ENCODE measurements at places on chromosomes 4 and X.

- ATAC-seq, result no peak
Observed at GRCh38 chr4:79177388-79177787, 148.5 kb downstream of the NAA11 start.

- peak; percentile 31 for ATAC-seq
Observed at GRCh38 chr4:113243312-113243711, 193.9 kb downstream of the ANK2 start.

- no peak for ATAC-seq
Observed at GRCh38 chrX:64338296-64338695, 57.0 kb downstream of the MTMR8 start.

DNA sequence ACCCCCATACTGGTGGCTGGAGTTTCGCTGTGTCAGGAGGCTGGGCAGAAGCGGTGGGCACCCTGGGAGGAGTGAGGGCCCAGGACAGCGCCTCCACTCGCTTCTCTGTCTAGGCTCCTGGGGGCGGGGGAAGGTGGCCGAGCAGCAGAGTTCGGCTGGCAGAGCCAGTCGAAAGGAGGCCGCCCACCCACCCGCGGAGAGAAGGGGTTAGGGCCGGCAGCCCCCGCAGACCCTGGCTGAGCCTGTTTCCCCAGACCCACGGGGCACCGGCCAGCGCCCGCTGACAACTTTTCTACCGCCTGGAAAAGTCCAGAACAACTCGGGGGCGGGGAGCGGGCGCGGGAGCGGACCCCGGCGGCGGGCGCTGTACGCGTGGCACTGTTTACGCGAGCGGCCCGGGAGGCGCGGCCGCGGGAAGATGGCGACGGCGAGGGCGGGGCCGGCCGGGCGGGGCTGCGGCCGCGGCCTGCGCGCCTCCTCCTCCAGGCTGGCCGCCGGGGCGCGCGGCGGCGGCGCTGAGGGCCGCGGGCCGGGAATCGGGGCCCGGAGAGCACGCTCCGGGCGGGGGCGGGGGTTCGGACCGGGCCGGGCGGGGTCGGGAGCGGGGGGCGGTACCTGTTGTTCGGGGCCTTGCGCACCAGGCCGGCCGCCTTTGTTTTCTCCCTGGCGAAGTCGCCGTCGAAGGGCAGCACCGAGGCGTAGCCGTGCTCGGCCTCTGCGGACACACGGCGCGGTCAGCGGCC is 628 bp downstream of the MXD4 start:
- peak; percentile 45 for ATAC-seq

DNA sequence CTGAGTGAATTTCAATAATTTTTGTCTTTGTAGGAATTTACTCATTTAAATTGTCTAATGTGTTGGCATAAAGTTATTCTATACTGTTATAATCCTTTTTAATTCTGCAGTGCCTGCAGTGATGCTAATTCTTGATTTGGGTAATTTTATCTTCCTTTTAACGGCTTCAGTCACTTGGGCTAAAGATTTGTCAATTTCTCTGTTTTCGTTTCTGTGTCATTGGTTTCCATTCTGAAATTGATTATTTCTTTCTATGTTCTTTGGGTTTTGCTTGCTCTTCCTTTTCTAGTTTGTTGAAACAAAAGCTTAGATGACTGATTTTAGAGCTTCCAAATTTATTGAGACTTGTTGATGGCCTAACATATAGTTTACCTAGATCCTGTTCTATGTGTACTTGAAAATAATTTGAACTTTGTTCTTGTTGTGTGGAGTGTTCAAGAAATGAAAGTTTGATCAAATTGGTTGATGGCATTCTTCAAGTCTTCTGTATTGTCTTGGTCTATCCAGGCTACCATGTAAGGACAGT is 89.4 kb downstream of the TNIP2 start:
- no peak for ATAC-seq

DNA sequence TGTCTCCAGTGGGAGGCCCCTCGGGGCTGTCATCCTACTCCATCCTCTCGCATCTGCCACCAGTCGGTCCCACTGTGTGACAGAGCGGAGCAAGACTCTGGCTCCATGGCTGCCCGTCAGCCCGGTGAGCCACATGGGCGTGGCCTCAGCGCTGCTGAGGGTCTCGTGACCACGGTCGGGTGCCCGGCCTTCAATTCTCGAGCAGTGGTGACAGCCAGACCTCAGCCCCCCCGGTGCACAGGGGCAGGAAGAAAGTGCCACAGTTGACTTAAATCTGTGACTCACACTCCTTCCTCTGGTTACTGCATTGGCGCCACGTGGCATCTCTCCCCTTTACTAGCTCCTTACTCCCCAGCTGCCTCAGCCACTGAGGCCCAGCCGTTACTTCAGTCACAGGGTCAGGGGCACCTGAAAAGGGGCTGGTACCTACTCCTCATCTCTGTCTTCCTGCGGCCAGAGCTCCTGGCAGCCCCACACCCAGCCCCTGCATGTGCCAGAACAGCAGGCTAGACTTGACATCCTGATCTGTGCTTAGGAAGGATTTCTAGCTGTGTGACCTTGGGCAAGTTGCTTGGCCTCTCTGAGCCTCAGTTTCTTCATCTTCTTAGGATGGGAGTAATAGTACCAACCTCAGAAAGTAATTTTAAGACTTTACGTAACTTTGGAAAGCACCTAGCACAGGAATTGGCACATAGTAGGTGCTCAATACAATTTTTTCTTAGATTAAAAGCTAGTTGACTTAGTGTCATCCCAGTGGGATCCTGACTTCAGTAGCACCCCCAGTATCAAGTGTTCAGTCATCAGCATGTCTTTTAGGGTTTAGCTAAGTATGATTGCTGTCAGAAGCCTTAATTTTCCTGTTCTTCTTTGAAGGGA is 66.1 kb downstream of the TNIP2 start:
- peak; percentile 95 for ATAC-seq

GRCh38 chr4:60743654-60744053 is 456.5 kb upstream of the ADGRL3 start:
- no peak for ATAC-seq

GRCh38 chr4:26388671-26389070 is 67.9 kb downstream of the RBPJ start:
- no peak for ATAC-seq

- ATAC-seq, result no peak
Observed at GRCh38 chrX:11064851-11065600, 46.1 kb upstream of the HCCS start.

DNA sequence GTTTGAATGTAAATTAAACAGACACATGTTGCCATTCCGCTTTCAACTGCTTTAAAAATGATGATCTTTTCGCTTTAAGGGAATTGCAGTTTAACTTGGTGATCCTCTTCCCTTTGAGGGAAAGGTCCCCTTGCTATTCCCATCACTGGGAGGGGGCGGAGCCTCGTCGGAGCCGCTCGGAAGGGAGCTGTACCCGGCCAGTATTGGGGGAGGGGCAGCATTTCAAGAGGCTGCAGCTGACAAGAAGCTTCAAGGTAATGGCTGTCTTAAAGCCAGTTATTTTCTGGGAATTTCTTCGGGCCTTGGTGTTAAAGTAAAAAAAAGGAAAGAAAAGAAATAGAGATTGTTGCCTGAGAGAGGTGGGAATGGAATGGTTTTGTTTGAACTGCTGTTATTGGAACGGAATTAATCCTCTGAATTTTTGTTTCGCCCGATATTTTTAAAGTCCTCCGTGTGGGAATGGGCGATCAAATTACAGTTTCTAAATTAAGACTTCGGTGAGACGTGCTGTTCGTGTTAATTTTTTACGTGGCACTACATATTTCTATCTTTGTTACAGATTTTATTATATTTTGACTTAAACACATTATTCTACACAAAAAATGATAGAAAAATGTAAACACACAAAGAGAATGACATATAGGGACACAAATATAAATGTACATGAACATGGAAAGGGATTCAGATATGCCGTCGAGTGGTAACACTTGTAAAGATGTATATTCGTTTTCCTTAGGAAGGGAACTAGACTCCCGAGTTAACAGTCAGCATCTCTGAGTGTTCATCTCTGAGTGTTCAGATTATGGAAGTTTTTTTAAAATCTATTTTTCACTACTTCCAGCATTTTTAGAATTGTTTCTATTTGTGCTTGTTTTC is 9.2 kb downstream of the PWWP3B start:
- ATAC-seq, result no peak

DNA sequence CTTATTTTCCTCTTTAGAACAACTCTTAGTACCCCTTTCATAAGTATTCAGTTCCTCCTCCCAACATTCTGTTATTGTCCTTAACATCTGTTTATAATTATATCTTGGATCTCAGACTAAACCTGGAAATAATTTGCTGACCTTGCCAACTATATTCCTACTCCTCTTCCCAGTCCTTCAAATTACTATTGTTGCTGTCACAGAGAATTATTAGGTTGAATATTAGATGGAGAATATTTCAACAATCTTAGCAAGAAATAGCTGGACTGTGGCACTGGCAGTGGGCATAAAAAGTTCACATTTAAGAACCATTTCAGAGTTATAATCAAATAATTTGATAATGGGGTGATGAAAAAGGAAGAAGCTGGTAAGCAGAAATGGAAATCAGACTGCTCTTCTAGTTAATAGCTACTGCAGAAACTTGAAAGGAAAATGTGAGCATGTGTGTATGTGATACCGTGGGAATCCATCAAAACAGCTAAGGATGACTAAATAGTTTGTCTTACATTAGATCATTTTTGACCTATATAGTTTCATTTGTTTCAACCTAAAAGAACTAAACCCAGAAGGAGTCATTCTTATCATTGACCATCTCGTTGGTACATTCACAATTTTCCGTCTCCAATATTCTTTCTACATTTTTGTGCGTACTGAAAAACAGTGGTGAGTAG is 43.3 kb upstream of the PRDM8 start:
- peak; percentile 53 for ATAC-seq

GRCh38 chr4:3043282-3044020 is 30.9 kb downstream of the HTT-AS start:
- no peak for ATAC-seq

DNA sequence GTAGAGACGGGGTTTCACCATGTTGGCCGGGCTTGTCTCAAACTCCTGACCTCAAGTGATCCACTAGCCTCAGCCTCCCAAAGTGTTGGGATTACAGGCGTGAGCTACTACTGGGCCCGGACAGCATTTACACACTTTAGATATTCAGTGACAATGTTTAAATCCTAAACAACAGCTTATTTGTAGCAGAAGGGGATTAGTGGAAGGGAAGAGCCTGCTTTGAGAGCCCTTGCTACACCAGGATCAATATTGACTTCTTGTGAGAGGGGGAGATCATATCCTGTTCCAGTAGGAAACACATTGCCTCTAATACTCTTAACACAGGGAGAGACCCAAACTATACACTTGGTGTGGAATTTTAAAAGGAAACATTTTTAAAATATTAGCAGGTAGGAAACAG is 7.1 kb downstream of the MGST2 start:
- ATAC-seq, result no peak

- ATAC-seq, result no peak
Observed at GRCh38 chr4:2671267-2671895, 84.8 kb downstream of the TNIP2 start.

- ATAC-seq, result no peak
Observed at GRCh38 chr4:150579551-150580234, 2.3 kb upstream of the MAB21L2 start.
